Thoracic aorta (tissue), 2 donors: ENCODE measurements at places on chromosomes 3 and 15.

DNA sequence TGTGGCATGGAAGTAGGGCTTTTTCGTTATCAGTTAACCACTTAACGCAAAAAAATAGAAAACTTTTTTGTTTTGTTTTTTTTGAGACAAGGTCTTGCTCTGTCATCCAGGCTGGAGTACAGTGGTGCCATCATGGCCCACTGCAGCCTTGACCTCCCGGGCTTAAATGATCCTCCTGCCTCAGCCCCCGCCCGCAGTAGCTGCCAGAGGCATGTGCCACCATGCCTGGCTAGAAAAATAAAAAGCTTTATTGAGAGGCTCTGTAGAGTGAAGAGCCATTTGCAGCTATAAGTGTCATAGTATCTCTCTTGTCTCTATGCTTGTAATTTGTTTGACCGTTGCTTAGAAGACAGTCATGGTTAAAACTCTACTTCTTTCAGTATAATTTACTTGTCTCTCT, 13.5 kb downstream of the PPP4R2 start:
- DNase-seq = no peak

GRCh38 chr3:77146004-77146403, 106.1 kb downstream of the ROBO2 start:
- DNase-seq = no peak

- no peak for DNase-seq
Observed at GRCh38 chr3:32886911-32887310, 64.5 kb upstream of the CCR4 start.

DNA sequence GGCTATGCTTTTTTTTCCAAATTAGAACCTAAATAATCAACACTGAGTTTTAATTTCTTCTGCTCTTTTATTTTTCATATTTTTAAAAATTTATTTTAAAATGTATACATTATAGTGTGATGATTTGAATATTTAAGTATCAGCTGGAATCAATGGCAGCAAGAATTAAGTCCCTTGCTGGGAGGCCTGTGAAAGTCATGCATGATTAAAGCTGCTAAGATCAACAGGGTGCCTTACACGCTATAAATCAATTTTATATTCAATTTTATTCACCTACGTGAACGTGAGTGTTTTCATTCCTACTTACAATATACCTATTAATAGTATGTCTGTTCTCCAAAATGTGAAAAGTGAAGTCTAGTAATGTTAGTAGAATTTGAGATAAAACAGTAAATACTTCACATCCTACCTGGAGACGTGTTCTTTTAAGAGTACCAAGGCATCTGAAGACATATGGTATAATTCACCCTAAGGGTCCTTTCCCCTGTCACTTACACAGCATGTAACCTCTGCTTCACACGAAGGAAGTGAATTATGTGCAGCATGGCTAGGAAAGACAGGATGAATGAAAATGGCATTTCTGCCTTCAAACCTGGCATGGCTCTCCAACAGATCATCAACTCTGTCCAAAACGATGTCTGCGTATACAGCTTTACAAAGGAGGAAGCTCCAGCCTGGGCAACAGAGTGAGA, 640.4 kb upstream of the ROBO1 start:
- no peak for DNase-seq

GRCh38 chr15:85404176-85404917, 23.9 kb downstream of the AKAP13 start:
- no peak for DNase-seq

DNA sequence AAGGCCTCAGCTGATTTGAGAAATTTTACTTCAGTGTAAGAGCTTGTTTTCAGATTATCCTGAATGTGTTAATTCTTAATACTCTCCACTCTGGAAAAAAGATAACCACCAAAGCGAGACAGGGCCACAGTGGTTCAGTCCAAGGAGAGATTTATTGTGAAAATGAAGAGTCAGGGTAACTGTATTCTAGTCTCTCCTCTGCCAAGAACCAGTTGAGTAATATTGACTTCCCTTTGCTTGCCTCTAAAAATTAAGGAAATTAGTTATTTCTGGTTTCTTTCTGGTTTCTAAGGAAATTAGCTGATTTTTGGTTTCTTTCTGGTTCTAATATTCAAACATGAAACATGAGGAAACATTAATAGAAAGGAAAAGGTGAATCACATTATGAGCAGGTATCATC, 34.9 kb downstream of the PPP1R2 start:
- DNase-seq = no peak

DNA sequence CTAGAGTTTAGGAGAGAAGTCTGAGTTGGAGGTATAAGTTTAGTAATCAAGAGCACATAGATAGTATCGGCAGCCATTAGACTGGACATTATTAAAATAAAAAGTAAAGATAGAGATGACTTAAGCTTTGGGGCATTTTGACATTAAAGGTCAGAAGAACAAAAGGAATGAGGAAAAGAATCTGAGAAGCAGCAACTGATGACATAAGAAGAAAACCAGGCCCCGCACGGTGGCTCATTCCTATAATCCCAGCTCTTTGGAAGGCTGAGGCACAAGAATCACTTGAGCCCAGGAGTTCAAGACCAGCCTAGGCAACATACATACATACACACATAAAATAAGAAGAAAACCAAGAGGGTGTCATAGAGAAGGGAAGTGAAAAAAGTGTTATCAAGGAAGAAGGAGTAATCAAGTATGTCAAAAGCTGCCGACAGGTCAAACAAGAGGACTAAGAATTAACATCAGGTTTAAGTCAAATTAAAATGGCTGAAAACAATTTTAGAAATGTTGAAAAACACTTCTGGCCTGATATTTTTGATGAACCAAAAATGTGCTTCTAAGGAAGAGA, 38.9 kb downstream of the ACAP2 start:
- no peak for DNase-seq

- no peak for DNase-seq
Observed at GRCh38 chr15:84656972-84657371, 1.0 kb downstream of the NMB start.
